ENCODE measurements at places on chromosomes 1 and 21.

DNA sequence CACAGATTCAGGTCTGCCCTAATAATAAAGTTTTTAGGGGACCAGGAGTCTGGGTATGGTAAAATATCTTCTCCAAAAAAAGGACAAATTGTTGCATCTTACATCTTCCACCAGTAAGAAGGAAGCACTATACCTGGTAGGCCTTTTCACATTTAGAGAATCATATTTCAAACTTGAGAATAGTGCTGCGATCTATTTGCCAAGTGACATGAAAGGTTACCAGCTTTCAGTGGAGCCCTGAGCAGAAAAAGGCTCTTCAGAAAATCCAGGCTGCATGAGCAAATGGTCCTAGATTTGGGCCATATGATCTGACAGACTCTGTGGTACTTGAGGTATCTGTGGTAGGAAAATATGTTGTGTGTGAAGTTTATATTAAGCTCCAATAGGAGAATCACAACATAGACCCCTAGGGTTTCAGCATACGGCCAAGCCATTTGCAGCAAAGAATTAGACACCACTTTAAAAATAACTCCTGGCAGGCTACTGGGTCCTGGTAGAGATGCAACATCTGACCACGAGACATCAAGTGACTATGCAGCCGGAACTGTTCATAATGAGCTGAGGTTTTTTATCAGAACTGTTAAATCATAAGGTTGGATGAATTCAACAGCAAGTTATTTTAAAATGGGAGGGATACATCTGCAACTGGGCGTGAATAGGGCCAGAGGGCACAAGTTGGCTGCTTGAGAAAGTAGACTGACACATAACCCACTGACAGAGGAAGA is 38.6 kb upstream of the CCDC190 start:
- DNase-seq, result no peak

DNA sequence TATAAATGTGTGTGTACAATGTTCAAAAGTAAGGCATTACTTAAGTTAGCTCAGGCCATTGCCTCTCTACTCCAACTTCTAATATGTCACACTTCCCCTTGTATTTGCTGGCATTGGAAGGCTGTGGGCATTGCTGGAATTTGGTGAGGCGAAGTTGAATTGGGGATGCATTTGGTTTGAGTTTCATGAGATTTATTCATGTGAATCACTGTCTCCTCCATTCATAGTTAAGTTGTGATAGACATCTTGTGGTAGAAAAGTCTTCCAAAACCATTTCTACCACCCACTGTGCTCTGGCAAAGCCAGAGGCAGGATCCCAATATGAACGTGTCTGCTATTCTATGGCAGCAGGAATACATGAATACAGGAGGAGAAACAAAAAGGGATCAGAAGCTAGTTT is 397.8 kb upstream of the USP24 start:
- DNase-seq, result no peak

GRCh38 chr1:162251102-162251501 is 125.6 kb downstream of the SPATA46 start:
- no peak for DNase-seq

DNA sequence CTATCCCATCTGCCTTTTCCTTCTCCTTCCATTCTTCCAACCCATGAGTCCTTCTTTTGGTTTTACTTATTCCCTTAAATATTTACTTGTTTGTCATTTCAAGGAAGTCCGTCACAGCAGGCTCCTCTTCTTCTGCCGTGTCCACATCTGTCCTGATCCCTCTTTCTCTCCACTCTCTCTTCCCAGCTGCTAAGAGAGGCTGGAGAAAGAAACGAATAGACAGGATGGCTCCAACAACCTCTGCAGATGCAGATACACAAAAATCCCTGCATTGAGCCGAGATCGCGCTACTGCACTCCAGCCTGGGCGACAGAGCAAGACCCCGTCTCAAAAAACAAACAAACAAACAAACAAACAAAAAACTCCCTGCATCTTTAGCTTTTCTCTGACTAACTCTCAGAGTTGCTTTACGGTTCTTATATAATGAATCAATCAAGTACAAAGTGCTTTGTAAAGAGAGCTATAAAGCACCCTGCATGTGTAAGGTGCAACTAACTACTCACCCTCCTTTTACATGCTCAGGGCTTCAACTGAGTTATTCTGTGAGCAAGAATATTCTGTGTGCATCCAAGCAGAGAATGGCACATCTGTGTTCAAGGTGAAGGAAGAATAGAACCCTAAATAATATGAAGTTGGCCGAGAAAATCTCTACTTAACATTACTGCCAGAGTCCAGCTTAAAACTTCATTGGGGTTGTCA is 3.8 kb upstream of the SAMD13 start:
- no peak for DNase-seq

DNA sequence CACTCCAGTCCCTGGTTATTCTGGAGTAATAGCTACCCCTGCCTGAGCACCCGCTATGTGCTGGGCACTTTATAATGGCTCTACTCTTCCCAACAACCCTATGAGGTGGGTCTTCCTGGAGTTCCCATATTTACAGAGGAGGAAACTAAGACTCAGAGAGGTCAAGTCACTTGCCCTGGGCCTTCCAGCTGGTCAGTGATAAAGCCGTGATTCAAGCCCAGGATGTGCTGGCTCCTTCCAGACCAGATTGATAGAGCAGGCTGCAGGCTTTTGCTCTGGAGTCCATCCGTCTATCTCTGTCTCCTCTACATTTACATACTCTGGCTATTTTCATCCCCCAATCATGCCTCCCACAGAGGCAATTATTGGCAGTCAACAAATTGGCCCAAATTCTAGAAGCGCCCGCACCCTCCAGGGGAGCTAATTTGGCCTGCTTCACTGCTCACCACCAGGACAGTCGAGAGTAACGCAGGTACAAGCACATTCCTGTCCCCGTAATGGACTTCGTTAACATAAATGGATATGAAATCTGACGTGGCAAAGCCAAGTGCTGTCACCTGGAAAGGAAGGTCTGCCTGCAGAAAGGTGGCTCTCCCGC is 39.8 kb upstream of the SELENON start:
- DNase-seq, result no peak

DNA sequence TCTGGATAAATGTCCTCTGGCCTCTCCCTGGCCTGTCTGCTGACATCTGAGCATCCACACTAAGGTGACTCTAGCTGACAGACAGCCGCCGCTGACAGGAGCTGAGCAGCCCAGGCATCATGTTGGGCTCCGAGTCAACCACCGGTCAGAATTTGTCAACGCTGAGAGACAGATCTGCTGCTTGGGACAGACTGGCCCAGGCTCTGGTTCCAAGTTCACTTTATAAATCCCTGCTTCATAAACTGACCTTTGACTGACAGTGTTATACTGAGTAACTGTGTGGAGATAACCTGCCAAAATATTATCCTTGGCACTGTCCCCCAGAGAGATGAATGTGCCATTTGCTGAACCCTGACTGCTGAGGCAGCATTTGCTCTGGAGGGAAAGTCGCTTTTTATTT is 616.7 kb downstream of the NPHP4 start:
- no peak for DNase-seq

DNA sequence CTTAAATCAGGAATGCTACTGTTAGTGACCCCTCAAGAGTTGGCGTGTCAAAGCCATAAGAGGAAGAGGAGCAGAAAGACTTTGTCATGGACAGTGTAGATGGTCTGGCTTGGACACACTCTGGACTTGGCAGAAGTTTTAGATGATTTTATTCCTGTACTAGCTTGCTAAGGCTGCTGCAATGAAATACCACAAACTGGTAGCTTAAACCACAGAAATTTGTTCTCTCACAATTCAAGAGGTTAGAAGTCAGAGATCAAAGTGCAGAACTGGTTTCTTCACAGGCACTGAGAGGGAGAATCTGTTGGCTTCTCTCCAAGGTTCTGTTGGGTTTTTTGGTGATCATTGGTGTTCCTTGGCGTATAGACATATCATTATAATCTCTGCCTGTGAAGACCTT is 869.8 kb upstream of the B3GALT2 start:
- DNase-seq, result no peak

DNA sequence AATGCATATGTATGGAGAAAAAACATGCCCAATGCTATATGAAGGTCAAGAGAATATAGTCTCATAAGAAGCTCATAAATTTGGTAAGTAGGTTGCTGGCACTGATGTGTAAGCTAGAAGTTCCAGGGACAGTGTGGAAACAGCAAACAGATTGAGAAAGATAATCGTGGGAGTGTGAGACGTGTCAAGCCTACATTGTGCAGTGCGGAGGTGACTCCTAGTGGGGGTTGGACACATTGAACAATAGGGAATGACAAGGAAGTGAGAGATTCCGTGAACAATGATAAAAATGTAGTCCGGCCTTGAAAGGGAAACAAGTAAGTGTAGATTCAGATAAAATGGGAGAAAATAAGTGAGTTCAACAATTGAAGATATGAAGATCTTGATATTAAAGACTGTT is 788.4 kb upstream of the PRMT6 start:
- DNase-seq, result peak; percentile 90

DNA sequence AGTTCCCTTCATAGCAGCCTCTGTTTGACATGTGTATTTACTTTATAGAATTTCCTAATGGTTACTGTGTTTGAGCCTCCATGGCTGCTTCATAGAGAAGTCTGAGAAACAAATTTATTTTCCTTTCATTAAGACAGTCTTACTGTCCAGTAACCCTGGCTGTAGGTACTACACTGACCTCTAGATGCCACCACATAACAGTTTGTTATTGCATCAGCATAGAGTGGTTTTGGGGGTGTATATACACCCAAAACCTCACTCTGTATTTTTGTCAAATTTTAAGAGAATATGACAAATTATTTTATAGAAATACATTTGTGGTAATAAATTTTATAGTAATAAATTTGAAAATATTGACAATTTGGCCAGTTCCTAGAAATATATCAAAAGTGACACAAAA is 57.3 kb downstream of the OBSCN start:
- DNase-seq, result no peak

GRCh38 chr1:168881656-168882260 is 152.8 kb upstream of the DPT start:
- DNase-seq, result no peak

GRCh38 chr1:244653439-244654107 is 647 bp downstream of the DESI2 start:
- DNase-seq, result no peak

GRCh38 chr1:27682351-27682944 is 10.5 kb upstream of the IFI6 start:
- no peak for DNase-seq

GRCh38 chr21:35376406-35377135 is 327.5 kb upstream of the RUNX1 start:
- DNase-seq, result no peak

DNA sequence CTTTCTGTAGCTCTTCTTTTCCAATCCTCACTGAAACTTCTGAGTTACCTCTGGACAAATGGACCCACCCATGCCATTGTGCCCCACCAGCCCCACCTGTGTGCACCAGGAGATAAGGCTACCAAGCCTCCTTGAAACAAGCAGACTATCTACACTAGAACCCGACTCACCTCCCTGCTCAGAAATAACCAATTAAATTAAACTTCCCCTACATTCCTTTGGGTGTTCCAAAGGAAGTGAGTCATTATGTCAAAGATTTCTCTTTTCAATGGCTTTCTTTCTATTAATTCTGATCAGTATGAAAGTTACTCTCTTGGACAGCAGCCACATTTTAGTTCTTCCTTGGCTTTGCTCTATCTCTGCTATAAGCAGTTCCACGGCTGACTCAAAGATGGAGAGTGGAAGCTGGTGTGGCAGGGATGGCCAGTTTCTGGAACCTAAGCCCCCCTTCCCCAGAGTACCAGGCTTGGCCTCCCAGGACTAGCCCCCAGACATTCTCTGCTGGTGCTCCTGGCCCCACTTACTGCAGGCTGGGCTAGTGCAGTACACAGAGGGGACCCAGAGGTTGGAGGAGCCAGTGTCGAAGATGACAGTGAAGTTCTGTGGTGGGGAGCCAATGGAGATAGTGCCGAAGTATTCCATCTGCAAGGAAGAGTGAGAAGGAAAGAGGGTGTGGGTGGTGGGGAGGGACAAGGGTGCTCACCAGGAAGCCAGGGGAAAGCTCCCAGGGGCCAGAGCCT is 1.9 kb downstream of the CTSE start:
- DNase-seq, result no peak

DNA sequence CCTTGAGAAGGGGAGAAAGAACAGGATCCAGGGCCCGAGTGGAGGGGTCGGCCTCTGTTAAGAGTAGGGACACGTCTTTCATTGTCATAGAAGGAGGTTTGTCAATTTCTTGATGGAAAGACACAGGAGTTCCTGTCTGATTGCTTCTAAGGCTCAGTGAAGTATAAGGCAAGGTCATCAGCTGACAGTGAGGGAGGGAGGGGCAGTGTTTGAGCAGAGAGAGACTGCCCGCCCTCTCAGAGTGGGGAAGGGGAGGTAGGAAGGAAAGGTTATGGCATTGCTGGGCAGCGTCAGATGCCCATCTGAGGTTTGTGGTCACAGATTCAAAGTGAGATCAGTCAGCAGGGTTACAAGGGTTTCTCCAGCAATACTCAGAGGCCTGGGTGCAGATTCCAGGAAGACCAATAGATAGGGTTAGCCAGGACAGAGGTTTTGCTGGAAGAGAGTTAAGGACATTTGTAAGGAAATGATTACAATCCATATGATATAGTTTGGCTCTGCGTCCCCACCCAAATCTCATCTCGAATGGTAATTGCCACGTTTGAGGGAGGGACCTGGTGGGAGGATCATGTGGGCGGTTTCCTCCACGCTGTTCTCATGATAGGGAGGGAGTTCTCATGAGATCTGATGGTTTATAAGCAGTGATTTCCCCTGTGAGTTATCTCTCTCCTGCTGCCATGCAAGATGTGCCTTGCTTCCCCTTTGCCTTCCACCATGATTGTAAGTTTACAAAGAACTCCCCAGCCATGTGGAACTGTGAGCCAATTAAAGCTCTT is 127.2 kb upstream of the GJB5 start:
- no peak for DNase-seq

- no peak for DNase-seq
Observed at GRCh38 chr21:39363607-39364555, 15.0 kb upstream of the HMGN1 start.

DNA sequence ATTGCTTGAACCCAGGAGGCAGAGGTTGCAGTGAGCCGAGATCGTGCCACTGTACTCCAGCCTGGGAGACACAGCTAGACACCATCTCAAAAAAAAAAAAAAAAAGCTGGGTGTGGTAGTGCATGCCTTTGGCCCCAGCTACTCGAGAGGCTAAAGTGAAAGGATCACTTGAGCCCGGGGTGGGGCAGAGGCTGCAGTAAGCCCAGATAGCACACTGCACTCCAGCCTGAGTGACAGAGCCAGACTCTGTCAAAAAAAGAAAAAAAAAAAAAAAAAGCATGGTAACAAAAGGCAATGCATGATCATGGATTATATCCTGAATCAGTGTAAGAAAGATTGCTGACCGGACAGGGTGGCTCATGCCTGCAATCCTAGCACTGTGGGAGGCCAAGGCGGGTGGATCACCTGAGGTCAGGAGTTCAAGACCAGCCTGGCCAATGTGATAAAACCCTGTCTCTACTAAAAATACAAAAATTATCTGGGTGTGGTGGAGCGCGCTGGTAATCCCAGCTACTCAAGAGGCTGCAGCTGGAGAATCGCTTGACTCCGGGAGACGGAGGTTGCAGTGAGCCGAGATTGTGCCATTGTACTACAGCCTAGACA is 76.3 kb downstream of the RUSC1 start:
- no peak for DNase-seq

DNA sequence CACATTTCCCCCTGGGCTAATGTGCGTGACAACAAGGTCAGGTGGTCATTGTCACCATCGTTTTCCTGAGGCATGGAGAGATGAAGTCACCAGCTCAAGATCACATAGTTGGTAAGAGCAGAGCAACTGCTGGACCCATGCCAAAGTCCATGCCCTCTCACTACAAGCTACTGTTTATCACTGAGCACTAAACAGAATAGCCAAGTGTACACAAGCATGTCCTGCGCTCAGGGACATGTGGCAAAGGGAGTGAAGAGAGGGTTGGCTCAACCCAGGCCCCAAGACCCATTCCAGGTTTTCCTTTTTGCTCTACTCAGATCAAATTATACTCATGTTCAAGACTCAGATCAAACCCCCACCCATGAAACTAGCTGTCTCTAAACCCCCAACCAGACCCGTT is 20.8 kb downstream of the LRRC52 start:
- DNase-seq, result no peak
